Ureter (tissue), 1 donor: ENCODE measurements at places on chromosomes 16 and 17. TPM values are rescaled to one million over a fixed set of nuclear protein-coding genes. Genes with fewer than 3 reads are reported as not detected.

Gene COQ7
- total RNA-seq = 29.7 TPM

DNA sequence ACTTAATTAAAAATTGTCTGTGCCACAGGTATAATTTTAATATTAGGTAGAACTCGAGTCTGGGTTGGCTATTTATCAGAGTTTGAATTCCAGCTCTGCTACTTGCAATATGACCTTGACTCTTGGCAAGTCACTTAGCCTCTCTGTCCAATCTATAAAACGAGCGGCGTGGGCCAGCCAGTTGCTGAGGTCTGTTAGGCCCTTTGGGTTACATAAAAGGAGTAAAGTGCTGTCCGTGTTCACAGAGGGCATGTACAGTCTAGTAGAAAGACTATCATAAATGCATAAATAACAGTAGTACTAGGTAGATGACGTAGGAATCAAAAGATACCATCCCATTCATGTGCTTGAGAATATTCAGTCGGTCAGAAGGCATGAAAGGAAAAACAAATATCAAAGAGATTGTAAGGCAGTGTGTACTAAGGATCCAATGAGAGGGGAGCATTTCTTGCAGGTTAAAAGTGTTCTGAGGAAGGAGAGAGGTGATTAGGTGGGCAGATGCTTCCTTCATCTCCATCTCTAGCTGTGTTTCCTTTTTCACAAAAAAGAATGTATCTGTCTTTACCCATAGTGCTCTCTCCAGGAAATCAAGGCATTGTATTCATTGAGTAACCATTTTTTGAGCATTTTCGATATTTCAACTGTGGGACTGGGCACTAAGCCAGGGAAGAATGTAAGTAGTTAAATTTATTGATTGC lies 2.4 kb downstream of the TNRC6A start:
- no peak for DNase-seq

Gene PLA2G10
- 1.4 TPM for total RNA-seq

- no peak for DNase-seq
These were observed 30.2 kb upstream of the GUCY2D start for GRCh38 chr17:7972131-7972785.

Gene CMTM2
- not detected for total RNA-seq

- no peak for DNase-seq
These were observed 16.7 kb upstream of the TOB1 start for GRCh38 chr17:50882851-50883250.

Gene ICAM2
- 39.0 TPM for total RNA-seq

Gene ZNF423
- total RNA-seq = 15.7 TPM

Gene MPG
- total RNA-seq = 38.2 TPM

Gene UBALD1
- 27.2 TPM for total RNA-seq

- DNase-seq = no peak
These were observed 12.8 kb downstream of the G6PC3 start for GRCh38 chr17:44083250-44083849.

Gene ABCA8
- 32.4 TPM for total RNA-seq

- DNase-seq = peak; percentile 81
These were observed 173.6 kb downstream of the IRF8 start for GRCh38 chr16:86072328-86073102.

- no peak for DNase-seq
These were observed 53.9 kb upstream of the ERN1 start for GRCh38 chr17:64183815-64184214.

- DNase-seq = no peak
These were observed 47.7 kb upstream of the ZNF750 start for GRCh38 chr17:82887255-82888164.

GRCh38 chr16:85901773-85902365 lies 2.9 kb downstream of the IRF8 start:
- DNase-seq = no peak

DNA sequence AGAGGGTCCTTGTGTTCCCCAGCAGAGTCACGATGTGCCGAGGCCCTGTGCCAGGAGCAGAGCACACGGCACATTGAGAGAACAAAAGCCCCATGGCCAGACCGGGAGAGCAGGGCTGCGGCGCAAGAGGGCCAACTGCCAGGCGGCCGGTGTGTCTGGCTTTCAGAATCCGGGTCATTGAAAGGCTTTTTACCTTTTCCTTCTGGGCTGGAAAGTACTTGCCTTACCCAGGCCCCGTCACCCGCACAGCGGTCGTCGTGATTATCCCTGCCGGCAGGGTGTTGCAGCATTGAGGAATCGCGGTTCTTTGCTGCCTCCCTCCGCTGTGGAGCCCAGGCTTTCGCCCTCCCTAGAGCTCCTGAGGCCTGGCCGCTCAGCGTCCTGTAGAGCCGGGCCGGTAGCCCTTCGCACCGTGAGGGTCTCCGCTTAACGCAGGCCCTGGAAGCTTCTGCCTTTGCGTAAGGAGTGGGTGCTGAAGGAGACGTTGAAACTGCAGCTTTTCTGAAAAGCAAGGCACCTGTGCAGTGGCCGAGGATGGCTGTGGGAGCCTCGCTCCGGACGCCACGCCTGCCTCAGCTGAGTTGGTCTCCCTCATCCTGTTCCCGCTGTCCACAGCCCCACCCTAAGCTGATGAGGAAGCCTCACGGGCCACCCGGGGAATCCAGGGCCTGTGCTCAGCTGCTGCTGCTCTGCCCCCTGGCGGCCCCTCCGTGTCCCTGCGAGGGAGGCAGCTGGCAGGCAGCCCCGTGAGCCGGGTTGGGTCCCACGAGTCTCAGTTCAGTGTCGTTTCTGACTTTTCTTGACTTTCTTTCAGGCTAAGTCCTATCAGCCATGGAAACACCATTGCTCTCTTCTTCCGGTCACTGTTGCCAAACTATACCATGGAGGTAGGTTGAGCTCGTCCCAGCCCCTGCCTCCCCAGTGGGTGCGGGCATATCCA lies 8.6 kb upstream of the MC1R start:
- peak; percentile 76 for DNase-seq

DNA sequence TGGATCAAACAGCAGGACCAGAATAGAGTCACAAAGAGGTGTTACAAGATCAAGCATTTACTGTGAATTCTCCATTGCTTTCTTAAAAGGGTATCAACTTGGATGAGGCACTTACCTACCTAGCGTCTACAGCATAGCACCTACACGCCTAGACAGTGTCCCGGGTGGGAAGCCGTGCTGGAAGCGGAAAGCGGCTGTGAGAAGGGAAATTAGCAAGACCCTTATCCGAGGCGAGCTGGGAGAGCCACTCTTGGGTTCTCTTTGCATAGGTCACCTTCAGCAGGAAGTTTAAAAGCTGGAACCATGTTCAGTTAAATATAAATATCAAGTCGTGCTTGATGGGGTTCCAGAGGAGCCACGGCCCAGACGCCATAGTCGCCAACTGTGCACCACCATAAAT lies 46.3 kb downstream of the TRARG1 start:
- no peak for DNase-seq

- no peak for DNase-seq
These were observed 28.9 kb downstream of the LITAF start for GRCh38 chr16:11557801-11558200.
